ENCODE measurements at places on chromosomes 4 and X. TPM values are rescaled to one million over a fixed set of nuclear protein-coding genes. Genes with fewer than 3 reads are reported as not detected.

The CHRDL1 gene
- not detected for total RNA-seq

The CXCL1 gene
- total RNA-seq: not detected

The KDR gene
- total RNA-seq: not detected

The GAGE13 gene
- total RNA-seq: not detected

The MAGEA2 gene
- total RNA-seq: not detected

DNA sequence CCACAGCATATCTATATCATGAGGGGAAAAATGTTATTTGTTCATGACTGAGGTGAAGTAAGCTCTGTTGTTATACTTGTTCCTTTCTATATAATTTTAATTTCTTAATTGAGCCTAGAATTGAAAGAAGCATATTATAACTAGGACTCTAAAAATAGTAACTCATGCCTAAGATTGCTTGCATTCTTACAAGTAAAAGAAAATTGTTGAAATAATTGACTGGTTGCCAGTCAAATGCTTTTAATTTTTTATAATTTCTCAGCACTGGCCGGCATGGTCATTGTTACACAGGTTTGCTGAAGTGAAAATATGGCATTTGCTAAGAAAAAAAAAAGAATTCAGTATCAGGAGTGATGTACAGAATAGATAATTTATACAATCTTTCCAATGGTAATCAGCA is 104.8 kb downstream of the GASK1B start:
- no peak for DNase-seq

GRCh38 chrX:45323387-45323786 is 122.7 kb upstream of the DIPK2B start:
- no peak for DNase-seq

DNA sequence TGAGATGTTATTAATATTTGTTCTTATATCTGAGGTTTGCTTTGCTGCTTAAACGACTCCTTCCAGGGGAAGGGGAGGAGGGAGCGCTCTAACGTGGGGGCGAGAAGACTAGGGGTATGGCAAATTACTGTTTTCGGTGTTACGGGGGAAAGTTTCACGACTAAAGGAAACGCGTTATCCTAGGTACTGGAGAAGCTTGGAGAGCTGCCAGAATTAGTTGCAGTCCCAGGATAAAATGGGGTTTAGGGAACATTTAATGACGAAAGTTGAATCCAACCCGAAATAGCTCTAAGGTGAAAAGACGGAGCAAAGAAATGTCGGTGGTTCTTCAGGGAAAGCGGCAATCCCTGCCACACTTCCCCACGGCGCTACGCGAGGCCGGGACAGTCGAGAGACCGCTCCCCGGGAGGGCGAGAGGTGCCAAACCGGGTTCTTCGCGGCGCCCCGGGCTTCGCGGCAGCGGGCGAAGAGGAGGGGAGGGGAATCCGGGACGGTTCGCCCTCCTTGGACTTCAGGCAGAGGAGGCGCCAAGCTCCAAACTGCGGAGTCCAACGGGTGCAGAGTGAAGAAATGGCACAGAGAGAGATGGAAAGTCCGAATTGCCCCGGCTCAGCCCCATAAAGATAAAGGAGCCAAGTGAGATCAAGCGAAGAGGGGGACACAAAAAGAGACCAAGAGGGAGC is 724 bp downstream of the THOC2 start:
- DNase-seq: no peak

DNA sequence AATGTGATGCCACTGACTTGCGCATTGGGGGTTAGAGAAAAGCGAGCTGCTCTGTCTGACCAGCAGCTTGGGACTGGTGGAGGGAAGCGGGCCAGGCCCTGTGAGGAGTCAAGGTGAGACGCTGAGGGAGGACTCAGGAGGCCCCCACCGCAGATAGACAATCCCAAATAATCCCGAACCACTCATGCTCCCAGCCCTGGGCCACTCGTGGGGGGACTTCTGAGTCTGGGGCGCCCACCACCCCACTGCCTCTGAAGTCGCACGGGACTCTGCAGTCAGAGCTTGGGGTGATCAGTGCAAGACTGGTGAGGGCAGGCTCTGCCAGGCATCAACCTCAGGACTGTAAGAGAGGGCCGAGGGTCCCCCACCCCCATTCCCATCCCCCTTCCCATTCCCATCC is 6.9 kb downstream of the MAGEA4 start:
- no peak for DNase-seq

GRCh38 chr4:115219315-115219860 is 106.0 kb upstream of the NDST4 start:
- no peak for DNase-seq

- DNase-seq: no peak
These were observed 35.8 kb downstream of the CHRDL1 start for GRCh38 chrX:110759785-110760184.
